ENCODE measurements at places on chromosomes 1 and 21.

DNA sequence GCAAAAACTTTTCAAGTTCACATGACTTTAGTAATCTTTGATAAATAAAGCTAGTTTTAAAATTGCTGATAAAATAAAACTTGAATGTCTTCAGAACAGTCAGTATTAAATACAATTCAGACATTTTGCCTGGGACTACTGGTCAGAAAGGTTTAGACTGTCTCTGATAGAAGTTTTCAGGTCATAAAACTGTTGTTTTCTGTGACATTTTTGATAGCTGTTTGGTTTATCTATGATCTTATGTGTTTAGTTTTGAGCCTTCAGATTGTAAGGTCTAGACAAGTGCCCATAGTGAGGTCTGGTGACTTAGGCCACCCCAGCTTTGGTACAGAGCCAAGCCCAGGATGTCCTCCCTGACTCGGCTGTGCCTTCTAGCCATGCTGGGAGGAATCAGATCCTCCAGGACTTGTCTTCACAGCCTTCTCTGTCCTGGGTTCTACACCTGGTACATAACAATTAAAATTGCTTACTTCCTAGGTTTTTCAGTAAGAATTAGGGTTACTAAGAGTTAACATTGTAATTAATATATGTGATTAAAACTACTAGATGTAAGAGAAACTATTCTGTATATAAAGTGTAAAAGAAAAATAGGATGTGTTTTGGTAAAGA lies 15.1 kb upstream of the DNAH14 start:
- no peak for DNase-seq

DNA sequence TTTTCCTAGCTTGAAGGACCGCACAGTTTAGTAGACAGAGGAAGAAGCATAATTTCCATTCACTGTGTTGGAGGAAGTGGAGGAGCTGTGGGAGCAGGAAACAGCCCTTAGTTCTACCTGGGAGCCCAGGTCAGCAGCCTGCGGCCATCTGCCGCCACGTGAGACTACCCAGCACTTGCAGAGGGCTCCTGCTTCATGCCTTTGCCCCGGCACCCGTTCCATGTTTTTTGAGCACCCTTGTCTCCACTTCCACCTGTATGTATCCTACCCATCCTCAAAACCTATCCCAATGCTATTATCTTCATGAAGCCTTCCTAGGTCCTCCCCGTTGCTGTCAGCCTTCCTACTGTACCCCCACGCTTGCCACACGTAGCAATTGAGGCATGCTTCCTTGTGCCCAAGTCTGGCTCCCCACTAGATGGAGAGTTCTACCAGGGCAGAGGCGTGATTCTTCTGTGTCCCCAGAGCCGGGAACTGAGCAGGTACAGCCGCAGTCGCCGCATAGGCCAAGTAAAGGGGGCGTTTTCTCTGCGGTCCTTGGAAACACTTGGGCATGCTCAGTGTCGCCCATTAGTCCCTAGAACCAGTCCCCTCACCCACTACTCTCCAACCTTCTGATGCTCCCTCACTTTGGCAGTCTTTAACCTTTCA lies 1.9 kb downstream of the SLC6A9 start:
- DNase-seq, result no peak

- no peak for DNase-seq
These were observed 2.0 kb upstream of the COL9A2 start for GRCh38 chr1:40318970-40319621.

DNA sequence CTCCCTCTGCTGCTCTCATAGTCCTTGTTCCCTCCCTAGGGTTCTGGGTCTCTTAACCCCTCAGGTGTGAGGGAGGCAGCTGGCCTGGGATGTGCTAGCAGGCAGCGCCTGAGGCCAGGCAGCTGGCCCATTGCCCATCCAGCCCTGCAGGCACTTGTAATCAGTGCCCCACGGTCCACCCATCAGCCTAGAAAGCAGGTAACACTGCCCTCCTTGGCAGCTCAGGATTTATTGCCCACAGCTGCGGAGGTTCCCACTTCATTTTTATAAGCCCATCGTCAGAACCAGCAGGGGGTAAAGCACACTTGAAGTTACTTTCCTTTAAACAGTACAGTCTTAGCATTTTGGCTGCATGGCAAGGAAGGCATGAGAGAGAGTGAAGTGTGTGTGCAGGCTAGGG lies 70.6 kb downstream of the TMEM53 start:
- no peak for DNase-seq

DNA sequence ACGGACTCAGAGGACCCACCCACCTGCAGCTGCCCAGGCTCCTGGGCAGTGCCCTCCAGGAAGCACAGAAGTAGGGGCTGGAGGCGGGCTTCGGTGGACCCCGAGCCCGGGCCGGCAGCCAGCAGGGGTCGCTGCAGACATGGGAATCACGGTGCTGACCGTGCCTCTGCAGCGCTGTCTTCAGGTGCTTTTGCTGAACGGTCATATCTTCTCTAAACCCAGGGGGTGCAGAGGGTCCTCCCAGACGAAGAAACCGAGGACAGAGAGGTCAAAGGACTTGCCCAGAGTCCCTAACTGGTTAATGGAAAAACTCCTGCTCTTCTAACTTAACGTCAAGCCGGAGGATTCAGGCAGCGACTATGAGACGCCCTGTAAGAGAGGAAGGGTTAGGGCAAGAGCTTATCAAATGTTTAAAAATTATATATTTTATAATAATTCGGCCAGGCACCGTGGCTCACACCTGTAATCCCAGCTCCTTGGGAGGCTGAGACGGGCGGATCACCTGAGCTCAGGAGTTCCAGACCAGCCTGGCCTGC lies 21.5 kb upstream of the LEFTY2 start:
- peak; percentile 71 for DNase-seq

DNA sequence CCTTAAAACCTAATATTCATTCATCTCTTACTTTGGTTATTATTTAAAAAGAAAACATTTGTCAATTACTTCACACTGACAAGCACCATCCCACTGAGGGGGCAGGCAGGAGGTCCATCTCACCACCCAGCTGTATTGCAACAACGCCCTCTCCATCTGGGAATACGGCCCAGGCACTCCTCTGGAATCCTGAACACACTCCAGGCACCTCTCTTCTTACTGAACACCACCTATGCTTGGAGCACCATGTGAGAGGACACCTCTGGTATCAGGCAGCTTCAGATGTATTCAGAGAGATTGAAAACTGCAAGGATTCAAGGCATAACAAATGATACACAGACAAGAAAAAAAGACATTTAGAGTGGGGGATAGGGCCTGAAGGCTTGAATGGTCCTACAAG lies 147.1 kb downstream of the CACNA1E start:
- no peak for DNase-seq

GRCh38 chr1:162466797-162467196 lies 30.8 kb upstream of the UHMK1 start:
- no peak for DNase-seq
